Neuronal stem cell (in vitro differentiated cells): ENCODE measurements at places on chromosomes 4 and X.

GRCh38 chr4:182918791-182919302 lies 1.7 kb upstream of the DCTD start:
- no peak for DNase-seq

DNA sequence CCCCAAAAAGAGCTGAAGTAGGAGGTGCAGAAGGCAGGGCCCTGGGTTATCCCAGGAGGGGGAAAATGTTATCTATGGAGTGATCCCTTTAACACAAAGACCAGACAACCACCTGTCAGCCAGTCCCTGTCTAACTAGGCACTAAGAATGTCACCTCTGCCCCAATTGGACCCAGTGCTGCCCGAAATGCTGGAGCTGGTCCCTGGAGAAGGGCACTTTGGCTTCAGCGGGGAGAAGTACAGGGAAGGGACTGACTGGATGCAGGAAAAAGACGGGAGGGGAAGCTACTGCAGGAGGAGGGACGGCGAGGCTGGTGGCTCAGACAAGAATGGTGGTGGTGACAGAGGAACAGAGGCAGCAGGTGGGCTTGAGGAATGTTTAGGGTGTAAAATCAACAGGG lies 17.3 kb downstream of the PHKA2 start:
- no peak for DNase-seq

DNA sequence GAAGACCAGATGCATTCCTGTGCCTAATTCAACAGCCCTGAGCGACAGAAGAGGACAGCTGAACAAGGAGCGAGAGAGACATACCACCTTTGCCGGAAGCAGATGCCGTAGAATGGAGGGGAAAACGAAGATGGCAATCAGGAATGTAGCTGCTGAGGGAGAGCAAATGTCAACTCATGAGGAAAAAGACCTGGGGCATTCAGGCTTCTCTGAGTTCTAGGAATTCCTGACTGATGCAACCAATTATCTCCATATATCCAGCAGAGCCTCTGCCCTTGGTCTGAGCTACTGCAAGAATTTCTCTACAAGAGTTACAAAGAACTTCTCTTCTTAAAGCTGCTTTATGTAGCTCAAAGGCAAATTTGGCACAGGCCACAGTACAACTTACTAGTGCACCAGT lies 40.5 kb upstream of the INPP4B start:
- DNase-seq, result no peak

DNA sequence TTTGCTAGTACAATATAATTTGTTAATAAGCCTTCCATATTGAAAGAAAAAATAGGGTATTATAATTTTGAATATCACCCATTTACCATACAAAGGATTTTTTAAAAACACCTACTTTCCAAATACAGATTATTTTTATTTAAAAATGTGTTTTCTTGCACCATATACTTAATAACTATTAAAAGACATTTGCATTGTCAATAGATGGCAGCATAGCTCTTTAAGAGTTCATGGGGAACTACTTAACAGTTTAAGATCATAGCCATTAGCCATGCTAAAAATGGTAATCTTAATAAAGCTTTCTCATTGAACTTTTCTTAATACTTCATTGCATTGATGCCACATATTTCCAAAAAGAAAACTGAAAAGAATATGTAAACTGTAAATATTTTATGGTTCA lies 1995.9 kb downstream of the C4orf33 start:
- peak; percentile 24 for DNase-seq

GRCh38 chr4:151314479-151314878 lies 10.9 kb downstream of the SH3D19 start:
- DNase-seq, result no peak

- DNase-seq, result no peak
These were observed 53.8 kb downstream of the TNIP2 start for GRCh38 chr4:2702361-2702760.

GRCh38 chr4:52718123-52718522 lies 33.1 kb downstream of the ERVMER34-1 start:
- DNase-seq, result no peak

DNA sequence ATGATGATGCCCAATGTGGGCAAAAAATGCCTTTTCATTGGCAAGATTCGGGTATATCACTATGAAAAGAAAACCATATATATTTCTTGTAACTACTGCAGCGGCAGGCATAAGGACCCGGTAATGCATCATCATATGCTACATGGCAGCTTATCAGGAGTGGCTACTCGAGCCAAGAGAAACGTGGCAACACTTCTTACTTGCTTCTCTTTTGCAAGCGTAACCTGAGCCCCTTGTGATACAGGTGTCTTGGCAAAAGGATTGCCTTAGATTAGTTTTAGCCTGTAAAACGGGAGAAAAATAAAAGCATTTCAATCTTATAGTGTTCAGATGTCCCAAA lies 280.3 kb downstream of the SPRY1 start:
- no peak for DNase-seq

DNA sequence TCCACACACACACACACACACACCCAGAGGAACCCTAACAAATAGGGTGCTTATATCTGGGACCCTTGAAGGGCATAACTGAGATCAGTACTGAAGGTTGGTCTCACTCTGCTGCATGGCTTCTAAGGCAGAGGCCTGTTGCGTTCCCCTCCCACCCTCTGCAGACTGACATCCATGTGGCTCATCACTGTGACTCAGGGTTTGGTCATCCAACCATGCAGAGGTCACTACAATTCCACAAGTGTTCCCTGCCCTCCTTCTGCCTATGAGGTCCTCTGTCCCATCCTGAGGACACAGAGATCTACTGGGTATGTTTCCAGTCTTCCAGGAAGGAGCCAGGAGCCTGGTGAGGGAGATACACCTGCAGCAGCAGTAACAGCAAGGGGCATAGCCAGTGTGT lies 55.8 kb downstream of the XAGE2 start:
- no peak for DNase-seq

DNA sequence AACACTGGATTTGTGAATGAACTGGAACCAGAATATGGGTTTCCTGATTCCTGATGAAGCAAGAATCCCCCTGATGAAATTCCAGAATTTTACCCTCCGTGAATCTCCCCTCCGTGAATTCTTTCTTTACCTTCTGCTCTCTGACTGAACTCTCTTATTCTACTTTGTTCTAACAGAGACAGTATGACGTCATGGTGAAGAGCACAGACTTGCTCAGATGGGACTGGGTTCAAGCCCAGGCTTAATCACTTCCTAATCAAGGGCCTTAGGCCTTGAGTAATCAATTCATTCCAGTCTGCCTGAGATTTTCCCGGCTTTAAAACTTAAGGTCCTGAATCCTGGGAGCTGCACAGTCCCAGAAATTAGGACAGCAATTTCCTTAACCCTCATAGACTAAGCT lies 64.5 kb downstream of the IQCM start:
- DNase-seq, result no peak

GRCh38 chr4:183831683-183832082 lies 73.4 kb upstream of the STOX2 start:
- no peak for DNase-seq

GRCh38 chr4:131302108-131302507 lies 1847.0 kb upstream of the PCDH10 start:
- no peak for DNase-seq

DNA sequence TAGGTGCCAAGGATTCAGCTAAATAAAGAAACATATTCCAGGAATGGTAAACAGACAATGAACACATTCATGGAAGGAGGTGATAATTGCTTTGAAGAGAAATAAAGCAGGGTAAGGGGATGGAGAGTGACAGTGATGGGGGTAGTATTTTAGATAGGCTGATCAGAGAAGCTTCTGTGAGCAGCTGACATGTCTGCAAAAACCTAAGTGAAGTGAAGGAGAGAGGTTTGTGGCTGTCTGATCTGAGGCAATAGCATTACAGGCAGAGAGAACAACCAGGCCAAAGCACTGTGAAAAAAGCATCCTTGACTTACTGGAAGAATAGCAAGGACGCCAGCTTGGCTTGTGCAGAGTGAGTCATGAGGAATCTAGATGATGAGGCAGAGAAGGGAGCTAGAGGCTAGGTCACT lies 271.9 kb upstream of the GATB start:
- DNase-seq, result no peak

GRCh38 chr4:121360495-121360894 lies 20.3 kb downstream of the QRFPR start:
- DNase-seq, result no peak

DNA sequence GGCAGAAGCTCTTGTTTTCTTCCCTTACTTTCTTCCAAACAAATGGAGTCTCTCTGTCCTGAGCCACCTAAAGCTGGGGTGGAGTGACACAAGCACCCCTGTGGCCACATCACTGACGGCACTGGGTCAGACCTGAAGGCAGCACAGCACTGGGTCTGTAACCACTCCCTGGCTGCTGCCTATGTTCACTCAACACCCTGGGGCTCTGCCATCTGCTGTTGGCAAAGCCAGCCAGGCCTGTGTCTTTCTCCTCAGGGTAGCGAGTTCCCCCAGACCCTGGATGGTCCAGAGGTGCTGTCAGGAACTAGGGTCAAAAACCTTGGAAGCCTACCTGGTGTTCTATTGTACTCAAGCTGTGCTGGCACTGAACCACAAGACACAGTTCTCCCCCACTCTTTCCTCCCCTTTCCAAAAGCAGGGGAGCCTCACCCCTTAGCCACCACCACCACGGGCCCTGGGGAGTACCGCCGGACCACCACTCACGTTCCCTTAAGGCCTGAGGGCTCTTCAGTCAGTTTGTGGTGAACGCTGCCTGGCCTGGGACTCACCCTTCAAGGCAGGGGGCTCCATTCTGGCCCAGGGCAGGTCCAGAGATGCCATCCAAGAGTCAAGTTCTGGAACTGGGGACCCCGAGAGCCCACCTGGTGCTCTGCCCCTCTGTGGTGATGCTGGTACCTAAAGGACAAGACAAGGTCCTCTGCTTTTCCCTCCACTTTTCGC lies 31.5 kb downstream of the TMEM271 start:
- DNase-seq, result no peak

GRCh38 chr4:163500586-163500985 lies 6.1 kb downstream of the TMA16 start:
- no peak for DNase-seq

DNA sequence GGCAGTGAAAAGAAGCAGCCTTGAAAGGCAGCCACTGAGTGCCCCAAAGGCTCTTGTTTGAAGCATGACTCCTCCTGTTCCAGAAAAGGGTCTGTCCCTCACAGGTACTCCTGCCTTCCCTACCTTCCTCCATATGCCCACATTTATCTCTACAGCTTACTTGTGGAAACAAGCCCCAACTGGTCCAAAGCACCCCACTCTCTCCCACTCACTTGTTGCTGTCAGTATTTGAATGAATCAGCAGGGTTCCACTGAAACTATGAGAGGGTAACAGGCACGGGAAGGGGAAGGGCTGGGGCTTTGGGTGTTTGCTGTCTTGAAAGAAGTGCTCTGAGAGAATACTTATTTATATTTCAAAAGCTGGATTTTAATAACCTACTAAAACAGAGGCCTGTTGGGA lies 34.9 kb downstream of the GPR143 start:
- no peak for DNase-seq

DNA sequence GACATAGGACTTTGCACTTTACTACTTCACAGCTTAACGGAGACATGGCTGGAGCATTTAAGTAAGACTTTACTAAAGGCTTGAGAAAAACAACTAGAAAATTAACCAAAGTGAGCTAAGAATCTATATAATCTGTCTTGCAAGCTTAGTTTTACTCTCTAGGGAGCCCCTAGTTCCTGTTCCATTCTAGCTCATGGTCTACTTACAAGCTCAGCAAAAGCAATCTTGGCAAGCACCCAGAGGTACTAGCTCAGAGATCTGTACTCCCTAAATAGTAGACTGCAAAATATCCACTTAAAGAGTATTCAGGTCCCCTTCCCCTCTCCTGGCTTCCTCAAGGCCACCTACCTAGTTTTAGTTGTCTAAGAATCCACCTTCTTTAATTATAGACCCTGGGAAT lies 469.0 kb downstream of the IDS start:
- DNase-seq, result no peak

- DNase-seq, result no peak
These were observed 10.1 kb downstream of the RADX start for GRCh38 chrX:106621836-106622235.

DNA sequence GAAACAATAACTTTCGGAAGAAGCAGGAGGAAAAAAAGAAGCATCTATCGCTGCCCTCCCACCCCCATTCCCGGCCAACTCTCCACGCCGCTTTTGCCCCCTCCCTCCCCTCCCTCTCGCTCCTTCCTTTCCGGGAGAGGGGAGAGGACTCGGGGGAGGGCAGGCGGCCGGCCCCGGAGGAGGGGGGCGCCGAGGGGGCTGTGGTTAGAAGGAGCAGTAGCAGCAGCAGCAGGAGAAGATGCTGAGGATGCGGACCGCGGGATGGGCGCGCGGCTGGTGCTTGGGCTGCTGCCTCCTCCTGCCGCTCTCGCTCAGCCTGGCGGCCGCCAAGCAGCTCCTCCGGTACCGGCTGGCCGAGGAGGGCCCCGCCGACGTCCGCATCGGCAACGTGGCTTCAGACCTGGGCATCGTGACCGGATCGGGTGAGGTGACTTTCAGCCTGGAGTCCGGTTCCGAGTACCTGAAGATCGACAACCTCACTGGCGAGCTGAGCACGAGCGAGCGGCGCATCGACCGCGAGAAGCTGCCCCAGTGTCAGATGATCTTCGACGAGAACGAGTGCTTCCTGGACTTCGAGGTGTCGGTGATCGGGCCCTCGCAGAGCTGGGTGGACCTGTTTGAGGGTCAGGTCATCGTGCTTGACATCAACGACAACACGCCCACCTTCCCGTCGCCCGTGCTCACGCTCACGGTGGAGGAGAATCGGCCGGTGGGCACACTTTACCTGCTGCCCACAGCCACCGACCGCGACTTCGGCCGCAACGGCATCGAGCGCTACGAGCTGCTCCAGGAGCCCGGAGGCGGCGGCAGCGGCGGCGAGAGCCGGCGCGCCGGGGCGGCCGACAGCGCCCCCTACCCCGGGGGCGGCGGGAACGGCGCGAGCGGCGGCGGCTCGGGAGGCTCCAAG lies 1.3 kb downstream of the PCDH7 start:
- DNase-seq, result peak; percentile 54

- no peak for DNase-seq
These were observed 114.9 kb downstream of the VSIG4 start for GRCh38 chrX:65925005-65925404.

DNA sequence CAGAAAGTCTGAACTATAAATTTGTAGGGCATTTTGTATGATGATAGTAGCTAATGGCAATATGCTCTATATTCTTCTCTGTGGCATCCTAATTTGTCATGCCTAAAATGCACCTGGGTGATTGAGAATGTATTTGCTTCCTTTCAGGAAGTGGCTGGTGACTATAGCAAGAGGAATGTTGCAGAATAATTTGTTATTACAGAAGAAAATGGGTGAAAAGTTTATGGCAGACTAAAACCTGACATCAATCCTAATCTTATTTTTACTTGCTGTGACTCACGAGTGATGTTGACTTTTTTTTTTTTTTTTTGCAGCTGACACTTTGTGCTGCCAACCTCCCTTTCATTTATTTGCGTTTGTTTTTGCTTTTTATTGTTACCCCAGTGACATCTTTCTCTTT lies 141.1 kb downstream of the MSL3 start:
- DNase-seq, result no peak

- no peak for DNase-seq
These were observed 185.6 kb downstream of the ADAMTS3 start for GRCh38 chr4:72383439-72383838.

DNA sequence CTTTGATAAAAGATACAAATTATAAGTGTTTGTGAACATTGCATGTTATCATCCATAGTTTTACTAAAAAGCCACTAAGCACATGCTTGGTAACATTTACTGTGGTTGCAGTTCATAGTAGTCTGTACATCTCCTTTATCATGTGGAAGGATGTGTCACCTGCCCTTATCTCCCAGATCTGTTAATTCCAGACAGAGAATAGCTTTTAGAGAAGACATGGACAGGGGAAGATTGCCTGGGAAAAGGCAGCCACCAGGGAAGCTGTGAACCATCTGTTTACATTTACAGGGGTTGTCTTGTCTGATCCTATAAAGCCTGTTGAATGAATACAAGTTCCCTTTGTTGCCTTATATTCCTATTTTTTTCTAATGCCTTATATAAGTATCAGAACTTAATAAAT lies 396.0 kb downstream of the FAT4 start:
- DNase-seq, result no peak
